ENCODE measurements at places on chromosomes 7 and 10.

DNA sequence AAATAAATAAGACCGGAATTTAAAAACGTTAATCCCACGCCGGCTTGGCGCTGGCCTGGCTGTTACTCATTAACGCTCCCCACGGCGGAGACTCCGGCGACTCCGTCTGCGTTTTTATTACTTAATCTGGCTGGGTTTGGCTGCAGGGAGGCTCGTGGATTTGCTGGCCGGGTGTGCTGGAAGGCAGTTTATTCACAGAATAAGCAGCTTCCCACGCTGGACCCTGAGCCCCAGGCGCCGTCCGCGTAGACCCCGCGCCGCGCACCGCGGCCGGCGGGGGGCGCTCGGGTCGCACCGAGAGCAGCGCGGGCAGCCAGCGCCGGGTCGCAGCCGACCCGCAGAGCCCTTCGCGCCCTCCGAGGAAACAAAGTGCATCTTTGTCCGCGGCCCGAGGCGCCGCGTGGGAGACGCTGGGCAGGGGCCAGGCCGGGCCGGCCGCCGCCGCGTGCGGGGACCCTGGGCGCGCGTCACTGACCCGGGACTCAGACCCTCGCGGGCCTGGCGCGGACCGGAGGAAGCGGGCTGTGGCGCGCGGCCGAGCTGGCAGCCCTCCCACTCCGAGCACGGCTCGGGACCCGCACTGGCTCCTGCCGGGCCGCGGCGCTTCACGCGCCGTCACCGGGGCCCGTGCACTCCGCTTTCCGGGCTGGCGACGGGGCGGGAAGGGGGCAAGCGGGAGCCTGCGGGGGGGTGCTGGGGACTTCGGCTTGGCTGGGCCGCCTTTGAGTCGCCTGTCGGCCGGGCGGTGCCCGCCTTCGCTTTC is 587 bp upstream of the GRK5 start:
- peak; percentile 55 for DNase-seq

DNA sequence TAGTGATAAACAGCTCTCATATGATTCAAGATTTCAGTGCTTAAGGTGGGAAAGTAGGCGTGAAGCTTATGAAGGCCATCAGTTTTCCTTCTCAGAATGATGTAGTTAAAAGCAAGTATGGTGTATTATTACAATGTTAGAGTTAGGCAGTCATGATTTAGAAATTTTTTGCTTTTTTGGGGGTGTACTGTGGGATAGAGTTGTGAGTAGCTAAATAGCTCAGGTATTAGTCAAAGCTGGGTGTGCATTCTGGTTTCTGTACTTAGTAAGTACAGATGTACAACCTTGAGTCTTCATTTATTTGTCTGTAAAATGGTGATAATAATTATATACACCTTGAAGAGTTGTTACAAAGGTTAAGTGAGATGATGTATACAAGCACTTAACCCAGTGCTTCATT is 52.2 kb downstream of the R3HCC1L start:
- DNase-seq = no peak

GRCh38 chr7:134176037-134176350 is 48.9 kb downstream of the LRGUK start:
- DNase-seq = no peak

DNA sequence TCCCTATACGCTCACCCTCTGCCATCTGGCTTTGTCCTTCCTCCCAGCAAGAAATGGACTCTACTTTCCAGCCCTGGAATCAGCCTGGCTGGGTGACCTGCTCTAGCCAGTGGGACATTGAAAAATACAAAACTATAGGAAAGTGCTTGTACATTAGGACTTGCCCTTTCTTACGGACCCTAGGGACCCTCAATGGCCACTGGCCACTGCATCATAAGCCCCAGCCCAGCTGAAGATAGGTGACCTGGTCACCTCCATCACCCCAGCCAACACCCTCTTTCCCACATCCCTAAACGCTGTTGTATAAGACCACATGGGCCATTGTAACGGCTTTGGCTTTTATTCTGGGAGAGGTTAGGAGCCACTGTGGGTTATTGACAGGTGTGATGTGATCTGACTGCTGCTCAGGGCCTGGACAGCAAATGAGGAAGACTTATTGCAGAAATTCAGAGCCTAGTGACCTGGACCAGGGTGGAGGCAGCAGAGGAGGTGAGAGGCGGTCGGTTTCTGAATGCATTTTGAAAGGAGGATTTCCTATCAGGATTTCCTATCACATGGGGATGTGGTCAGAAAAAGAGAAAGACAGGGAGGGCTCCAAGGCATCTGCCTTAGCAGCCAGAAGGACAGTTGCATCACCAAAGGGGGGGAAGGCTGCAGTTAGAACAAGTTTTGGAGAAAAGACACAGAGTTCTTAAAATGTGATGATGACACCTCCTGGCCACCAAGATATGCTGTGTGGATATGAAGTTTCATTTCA is 2.2 kb upstream of the LMBR1 start:
- no peak for DNase-seq

DNA sequence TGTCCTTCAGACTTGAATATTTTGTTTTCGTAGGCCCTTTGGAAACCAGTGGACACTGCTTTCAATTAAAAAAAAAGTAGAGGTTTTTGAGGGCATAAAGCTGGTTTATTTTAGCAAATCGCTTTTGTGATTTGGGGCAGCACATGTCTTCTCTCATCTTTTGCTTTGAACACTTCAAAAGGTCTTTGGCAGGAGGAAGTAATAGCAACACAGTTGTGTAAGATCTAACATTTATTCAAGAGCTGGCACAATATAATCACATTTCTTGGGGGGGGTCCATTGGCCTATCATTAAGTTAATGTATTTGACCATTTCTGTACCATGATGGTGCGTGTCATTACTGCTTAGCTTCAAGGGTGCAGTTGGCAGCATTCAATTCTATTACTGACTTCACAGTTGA is 42.4 kb downstream of the DYNC1I1 start:
- no peak for DNase-seq

DNA sequence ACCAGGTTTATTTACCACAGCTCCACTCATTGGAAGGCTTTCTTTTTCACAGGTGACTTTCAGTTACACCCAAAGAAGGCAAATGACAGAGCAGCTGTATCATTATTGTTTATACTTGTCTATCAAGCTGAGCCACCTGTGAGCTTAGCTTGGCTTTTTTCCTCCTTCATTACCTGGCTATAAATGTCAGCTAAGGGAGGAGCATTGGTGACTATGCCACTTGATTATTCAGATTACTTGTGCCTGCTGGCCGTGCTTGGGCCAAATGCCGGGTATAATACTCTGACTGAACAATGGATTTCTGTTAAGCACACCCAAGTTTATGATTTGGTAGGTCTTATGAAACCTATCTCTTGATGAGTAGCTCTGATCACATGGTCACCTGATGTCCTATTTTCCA is 9.9 kb upstream of the GNAT3 start:
- no peak for DNase-seq

- peak; percentile 28 for DNase-seq
These were observed 733 bp downstream of the HIBADH start for GRCh38 chr7:27661811-27662489.

DNA sequence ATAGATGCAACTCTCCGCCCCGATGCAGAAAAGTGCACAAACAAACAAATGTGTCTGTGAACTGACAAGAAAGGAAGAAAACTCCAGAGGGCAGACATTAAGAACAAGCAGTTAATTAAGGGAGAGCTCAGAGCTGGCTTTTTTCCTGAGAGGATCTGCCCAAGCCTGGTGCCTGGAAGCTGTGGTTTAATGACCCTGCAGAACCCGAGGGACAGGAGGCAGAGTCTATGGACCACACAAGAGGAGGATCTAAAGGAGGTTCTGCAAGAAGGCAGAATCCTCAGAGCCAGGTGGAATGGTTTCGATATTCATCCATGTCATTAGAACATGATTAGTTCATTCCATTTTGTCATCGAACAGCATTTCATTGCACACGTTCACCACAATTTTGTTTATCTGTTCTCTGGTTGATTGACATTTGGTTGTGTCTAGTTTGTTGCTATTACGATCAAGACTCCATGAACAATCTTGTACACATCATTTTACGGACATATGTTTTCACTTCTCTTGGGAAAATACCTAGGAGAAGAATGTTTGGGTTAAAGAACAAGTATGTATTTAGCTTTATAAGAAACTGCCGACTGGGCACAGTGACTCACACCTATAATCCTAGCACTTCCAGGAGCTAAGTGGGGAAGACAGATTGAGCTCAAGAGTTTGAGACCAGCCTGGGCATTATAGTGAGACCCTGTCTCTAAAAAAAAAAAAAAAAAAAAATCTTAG is 560.2 kb downstream of the CALN1 start:
- DNase-seq = no peak

GRCh38 chr10:11647676-11648075 is 36.2 kb upstream of the USP6NL start:
- DNase-seq = no peak

GRCh38 chr7:97310-97841 is 95.0 kb upstream of the FAM20C start:
- no peak for DNase-seq

GRCh38 chr10:105963334-105963884 is 1201.1 kb downstream of the SORCS1 start:
- no peak for DNase-seq

DNA sequence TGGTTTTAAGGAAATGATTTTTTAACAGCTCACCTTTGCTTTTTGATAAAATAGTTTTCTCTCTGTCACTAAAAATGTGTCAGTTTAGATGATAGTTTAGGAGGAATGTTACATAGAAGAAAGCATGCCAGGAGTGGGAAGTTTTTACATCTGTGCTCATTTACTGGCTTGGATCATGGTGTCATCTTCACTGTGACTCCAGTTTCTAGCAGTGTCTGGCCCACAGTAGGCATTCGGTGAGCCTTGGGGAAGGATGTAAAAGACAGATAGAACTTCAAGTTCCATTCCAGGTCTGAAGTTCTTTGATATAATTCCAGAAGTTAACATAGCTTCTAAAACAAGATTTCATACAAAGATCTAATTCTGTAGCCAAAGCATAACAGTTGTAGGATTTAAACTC is 259.2 kb downstream of the BICC1 start:
- no peak for DNase-seq

GRCh38 chr7:25860275-25861163 is 291.5 kb upstream of the NFE2L3 start:
- DNase-seq = no peak

- no peak for DNase-seq
These were observed 281.7 kb downstream of the MTERF1 start for GRCh38 chr7:91598791-91599190.

DNA sequence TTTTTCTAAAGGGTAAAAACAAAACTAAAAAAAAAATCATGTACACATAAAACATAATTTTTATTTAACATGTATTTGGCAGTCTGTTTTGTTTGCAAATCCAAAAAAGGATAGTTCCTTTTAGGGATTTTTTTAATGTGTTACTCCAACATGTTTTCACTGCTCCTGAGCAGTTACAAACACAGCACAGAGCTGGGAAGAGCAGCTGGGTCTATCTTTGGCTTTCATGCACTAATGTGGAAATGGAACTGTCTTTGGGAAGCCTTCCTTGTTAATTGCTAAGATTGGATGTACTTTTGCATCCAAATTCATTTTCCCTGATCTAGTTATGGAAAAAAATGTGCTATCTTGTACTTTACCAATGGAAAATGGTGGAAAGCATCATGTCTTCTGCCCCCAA is 1035.1 kb downstream of the CNTNAP2 start:
- no peak for DNase-seq

DNA sequence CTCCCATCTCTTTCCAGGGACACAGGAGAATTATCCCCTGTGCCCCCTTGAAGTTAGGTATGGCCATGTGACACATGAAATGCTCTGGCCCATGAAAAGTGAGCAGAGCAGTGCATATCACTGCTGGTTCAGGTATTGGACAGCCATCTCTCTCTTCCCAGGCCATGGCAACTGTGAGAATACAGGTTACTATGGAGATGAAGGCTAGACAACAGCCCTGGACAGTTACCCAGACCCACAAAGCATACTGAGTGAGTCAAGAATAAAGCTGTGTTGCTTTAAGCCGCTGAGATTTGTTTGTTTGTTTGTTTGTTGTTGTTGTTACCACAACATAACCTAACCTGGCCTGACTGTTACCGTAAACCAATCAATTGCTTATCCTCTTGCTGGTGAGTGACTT is 722.3 kb downstream of the KCNMA1 start:
- DNase-seq = no peak

- DNase-seq = no peak
These were observed 5.8 kb downstream of the CFAP69 start for GRCh38 chr7:90250601-90251303.

- no peak for DNase-seq
These were observed 1.5 kb downstream of the AKR1C3 start for GRCh38 chr10:5095687-5096086.

DNA sequence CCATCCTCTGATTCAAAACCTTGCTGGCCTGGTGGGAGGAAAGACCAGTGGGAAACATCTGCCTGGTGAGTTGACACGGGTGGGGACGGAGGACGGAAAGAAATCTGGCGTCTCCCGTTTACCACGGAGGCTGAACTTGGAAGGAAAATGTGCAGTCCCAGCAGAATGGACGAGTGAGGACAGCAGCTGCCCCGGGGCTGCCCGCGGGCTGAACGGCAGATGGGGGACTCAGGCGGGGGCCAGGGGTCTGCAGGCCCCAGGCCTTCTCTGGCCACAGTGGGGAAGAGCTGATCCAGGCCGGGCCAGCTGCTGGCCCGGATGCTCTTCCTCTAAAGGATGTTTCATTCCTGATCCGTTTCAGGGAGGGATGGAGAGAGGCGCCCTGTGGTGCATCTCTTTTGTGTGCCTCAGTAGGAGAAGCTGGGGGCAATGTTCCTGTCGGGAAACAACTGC is 147.5 kb upstream of the CHST15 start:
- no peak for DNase-seq

DNA sequence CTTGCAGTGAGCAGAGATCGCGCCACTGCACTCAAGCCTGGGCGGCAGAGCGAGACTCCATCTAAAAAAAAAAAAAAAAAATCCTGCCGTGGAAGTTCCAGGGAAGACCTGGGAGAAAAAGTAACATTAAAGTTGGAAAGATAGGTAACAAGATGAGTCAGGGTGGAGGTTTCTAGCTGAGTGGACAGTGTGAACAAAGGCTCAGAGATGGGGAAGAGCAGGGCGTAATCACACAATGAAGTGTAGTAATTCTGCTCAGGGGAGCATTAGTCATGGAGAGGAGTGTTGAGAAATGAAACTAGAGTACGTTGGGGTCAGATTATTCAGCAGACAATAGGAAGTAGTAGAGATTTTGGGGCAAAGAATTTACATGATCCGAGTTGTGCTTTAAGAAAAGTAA is 21.6 kb upstream of the WASL start:
- no peak for DNase-seq

GRCh38 chr7:14902589-14903067 is at the start of gene DGKB:
Gene DGKB, minus strand, starts transcription at chr7:14902751.
- no peak for DNase-seq

DNA sequence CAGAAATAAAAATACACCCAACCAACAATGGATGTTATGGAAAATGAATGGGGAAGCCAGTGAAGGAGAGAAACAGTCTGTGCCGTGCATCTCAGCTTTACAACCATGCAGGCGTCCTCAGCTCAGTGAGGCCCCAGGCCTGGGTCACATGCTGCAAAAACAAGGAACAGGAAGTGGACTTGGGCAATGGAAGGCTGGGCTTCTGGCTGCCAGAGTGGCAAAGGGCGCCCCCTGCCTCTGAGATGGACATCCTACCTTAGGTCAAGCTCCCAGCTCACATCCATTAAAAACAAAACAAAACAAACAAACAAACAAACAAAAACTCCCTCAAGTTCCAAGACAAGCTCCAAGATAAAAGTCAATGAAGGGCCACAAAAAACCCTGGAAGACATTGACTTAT is 54.7 kb upstream of the AFAP1L2 start:
- DNase-seq = peak; percentile 32

All from HuH-7.5 (cell line).